ENCODE measurements at places on chromosomes 1 and 21.
A peak's percentile ranks its signal among the peaks of the same experiment; 100 is the strongest.

DNA sequence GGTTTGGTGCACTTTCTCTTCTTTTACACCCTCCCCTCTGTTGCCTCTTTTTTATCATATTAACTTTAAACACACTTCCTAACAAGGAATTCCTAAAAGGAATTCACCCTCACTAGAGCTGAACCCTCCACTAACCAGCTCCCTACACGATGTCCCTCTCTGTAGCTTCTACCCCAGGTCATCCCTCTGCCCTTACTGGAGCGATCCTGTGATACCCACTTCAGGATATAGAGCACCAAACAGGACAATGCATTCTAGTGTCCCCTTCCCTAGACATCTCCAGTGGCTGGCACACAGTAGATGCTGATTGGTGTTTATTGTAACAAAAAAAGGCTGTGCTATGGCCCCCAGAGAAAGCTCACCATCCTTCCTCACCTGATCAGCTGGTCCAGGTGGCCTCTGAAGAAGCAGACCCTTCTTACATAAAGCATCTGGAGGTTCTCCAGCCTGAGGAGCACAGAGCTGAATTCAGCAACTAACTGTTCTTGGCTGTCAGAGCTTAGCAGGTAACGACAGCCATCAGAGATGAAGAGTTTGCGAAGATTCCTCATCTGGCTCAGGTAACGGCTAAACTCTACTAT, 1.4 kb downstream of the PRAMEF18 start:
- ATAC-seq, result peak; percentile 22

DNA sequence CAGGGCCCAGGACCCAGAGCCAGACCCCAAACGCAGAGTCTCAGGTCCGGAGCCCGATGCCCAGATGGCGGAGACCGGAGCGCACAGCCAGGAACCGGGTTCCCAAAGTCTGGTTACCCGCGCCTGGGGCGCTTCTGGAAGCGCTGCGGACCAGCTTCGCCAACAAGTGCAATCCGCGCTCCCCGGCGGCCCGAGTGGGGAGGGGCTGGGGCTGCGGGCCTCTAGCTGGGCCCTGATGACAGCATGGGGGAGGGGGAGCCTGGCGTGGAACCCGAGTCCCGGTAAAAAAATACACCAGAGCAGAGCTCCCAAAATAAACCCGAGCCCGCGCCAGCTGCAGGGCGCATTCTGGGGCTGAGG, 494 bp downstream of the NT5C1A start:
- peak; percentile 7 for ATAC-seq

GRCh38 chr21:16186742-16187141, 457.0 kb downstream of the USP25 start:
- no peak for ATAC-seq

DNA sequence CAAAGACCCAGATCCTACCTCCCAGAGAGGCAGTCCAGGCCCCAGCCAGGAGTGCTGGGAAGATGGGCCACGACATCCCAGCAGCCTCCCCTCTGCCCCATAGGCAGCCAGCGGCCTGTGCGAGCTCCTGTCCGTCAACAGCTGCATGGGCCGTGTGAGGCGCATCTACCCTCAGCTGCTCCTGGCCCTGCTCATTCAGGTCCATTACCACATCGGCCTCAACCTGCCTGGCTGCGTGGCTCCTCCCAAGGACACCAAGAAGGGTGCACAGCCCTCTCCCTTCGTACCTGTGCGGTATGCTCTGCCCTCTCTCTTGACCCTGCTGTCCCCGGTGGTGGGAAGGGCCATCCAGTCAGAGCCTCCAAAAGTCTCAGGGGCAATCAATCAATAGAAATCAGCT, 29.5 kb upstream of the TTC4 start:
- ATAC-seq, result peak; percentile 22

GRCh38 chr1:204357551-204358490, 1.9 kb downstream of the PLEKHA6 start:
- ATAC-seq, result no peak

Measured in esophagus mucosa (tissue), 1 donor.